ENCODE measurements at places on chromosomes 6 and 20.

GRCh38 chr6:28000351-28001045 lies 43.5 kb downstream of the OR2B6 start:
- DNase-seq = no peak

DNA sequence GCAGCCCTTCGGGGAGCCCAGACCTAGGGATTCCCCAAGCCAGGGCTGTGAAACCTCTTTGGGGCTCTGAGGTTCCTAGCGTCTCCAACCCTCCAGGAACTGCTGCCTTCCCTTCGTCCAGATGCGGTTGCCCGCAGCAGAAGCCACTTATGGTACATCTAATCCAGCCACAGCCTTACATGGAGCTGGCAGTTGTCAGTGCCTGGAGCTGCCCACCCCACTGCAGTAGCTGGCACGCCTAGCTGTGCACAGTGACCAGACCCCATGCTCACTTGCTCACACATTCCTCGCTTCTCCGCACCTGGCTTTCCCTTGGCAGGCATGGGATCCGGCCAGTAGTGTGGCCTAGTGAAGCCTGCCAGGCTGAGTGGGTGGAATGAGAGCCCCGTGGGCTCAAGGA lies 547.6 kb downstream of the TBC1D32 start:
- DNase-seq = no peak

GRCh38 chr6:52077180-52077884 lies 10.1 kb downstream of the PKHD1 start:
- DNase-seq = no peak

GRCh38 chr6:151811081-151811480 lies 3.6 kb downstream of the ESR1 start:
- no peak for DNase-seq

DNA sequence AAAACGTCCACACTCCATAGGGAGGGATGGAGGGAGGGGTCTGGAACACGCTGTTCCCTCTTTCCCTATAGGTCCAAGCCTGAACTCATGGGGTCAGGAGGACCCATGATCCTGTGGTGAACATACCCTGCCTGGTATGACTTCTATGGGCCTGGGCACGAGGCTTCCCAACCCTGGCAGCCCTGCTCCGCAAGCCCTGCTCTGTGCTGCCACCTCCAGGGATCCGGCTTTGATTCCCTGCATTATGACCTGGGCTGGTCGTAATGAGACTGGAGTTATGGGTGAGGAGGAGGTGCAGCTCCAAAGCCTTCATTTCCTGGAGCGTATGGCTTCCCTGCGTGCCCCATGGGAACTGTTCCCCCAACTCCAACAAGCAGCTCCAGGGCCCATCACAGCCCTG lies 54.9 kb downstream of the CDH22 start:
- DNase-seq = no peak

DNA sequence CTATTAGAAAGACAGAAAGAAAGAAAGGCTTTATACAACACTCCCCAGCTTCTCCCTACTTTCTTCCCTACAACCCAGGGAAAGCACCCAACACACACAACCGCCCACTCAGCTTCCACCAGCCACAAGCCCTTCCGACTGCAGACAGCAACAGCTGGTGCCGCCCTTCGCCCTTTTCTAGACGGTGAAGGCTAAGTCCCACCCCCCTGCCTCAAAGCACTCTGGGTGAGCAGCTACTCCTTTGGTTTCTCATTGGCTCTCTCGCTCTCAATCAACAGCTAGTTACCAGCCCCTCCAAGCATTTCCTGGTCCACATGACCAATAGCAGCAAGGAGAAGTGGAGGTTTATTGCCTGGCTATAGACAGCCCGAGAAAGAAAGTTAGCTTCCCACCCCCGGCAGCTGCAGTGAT lies 230.1 kb upstream of the MOCS1 start:
- DNase-seq = no peak

- DNase-seq = peak; percentile 4
These were observed 120.9 kb upstream of the IRAK1BP1 start for GRCh38 chr6:78746457-78746856.

- DNase-seq = no peak
These were observed 4.1 kb downstream of the LINC00237 start for GRCh38 chr20:21101932-21102575.

DNA sequence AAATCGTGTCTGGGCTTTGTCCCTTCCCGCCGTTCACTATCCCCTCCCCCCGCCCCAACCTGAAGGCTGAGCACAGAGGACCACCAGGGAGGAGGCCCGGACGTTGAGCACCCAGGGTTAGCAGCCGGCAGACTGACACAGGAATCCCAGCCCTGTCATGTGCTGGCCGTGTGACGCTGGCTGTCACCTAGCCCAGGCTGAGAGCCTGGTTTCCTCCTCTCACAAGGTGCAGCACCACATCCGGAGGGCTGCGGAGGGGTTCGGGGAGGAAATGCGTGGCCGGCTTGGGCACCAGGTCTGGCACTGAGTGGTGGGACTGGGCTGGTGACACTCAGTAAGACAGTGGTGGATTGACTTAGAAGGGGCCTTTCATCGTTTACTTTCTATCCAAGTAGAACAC lies 4.6 kb upstream of the LSM14B start:
- DNase-seq = no peak

DNA sequence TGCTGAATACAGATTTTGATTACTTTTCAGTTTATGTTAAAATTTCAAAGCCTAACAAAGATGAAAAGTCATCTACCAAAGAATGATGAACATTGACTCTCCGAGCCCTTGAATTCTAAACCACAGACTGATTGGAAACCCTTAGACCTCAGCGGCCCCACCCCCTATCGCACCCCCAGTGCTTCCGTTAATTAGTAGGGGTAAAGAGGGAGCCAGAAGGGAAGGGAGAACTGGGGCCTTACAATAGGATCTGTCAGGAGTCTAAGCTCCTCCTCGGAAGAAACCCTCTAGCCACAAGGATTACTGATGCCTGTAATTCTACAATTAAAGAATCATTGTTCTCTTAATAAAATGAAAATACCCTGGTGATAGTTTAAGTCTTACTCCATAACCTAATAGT lies 79.7 kb upstream of the JARID2 start:
- DNase-seq = no peak

DNA sequence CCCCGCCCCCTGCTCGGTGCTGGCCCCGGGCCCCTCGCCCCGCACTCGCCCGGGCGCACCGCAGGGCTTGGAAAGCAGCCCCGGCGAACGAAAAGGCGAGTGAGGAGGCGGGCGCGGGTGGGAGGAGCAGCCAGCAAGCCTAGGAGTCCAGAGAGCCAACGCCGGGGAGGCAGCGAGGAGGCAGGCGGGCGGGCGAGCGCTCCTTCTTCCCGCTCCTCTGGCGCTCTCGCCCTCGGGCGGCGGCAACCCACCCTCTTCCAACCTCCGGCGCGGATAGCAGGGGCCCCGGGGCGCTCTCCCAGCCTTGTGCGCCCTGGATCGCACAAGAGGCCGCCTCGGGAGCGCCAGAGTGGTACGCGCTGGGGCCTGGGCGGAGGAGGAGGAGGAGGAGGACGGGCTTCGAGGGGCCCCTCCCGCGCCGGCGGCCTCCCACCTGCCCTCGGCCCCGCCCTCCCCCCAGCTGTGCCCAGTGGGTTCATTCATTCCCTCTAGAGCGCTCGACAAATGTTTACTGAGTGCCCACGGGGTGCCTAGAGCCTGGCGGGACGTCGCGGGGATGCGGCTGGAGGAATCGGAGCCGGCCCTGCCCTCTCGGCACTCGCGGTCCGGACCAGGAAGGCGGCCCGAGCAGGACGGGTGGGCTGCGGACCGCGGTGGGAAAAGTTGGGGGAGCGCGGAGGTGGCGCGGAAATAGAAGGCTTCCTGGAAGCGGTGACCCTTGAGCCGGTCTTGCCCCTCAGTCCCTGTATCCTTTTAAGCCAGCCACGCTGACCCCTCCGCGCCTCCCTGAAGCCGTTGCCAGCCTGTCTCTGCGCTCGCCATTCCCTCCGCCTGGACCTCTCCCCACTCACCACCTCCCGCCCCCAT lies at the start of gene BMP7:
Gene BMP7 (minus strand): TSS at position 351 of the 867 bp plus-strand sequence. CDS start 519 bp downstream, outside the sequence.
- no peak for DNase-seq

GRCh38 chr20:12984069-12984765 lies 24.6 kb upstream of the SPTLC3 start:
- DNase-seq = no peak

- DNase-seq = peak; percentile 89
These were observed 58.4 kb downstream of the ANKEF1 start for GRCh38 chr20:10093087-10093591.

DNA sequence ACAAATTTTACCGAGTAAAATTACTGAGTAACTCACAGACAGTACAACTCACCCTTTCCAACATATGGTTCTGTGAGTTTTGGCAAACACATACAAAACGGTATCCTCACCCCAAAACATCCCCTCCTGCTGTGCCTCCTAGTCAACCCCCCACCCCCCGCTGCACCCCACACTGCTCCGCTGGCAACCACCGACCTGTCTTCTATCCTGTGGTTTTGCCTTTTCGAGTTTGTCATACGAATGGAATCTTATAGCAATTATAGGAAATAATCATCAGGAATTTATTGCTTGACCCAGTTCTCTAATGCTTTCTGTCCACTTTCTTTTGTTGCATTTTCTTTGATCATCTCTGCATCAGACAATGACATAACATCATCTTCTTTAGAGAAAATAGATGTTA lies 312.3 kb downstream of the KIF16B start:
- DNase-seq = peak; percentile 63

DNA sequence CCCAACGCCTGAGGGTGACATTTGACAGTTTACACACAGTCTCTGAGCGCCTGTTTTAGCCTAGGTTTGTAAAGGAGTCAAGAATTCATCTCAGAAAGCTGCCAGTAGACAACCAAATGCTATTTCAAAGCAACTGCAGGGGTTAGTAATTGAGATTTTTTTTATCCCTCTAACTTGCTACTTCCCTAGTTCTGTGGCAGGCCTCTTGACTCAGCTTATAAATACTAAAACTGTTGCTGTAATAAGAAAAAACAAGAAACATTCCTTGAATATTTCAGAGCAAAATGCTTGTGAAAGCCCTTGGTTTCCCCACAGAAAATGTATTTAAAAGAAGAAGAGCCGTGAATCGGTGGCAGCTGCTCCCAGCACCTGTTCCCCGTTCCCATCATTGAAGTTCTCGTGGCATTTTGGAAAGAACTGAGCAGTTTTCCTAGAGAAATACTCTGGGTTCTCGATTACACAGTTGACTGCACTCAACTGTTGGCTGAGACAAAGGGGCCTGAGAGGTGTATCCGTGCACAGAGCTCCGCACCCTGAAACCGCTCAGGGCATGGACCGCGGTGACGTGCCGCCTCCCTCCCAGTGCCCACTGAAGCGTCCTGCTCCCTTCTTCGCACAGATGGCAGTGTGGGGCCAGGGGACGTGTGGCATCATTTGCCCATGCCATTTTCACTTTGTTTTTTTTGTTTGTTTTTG lies 20.9 kb downstream of the DLL1 start:
- no peak for DNase-seq

DNA sequence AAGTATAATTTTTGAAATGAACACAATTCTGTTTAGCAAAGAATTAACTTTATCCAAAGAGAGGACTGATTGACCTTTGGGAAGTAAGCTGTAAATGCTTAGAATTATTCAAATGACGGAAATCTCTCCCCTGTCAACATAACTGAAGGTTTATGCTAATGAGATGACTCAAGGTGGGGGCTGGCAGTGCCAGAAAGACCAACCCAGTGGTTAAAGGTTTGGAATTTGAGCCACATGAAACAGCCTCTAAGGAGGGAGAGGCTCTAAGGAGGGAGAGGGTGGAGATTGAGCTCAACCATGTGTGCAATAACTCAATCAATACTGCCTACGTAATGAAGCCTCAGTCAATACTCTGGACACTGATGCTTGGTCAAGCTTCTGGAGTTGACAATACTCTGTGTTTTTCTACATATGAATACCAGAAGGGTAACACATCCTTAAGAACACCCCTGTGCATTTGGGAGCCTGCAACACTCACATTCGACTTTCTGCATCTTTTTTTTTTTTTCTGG lies 123.4 kb upstream of the TENT5A start:
- DNase-seq = no peak

DNA sequence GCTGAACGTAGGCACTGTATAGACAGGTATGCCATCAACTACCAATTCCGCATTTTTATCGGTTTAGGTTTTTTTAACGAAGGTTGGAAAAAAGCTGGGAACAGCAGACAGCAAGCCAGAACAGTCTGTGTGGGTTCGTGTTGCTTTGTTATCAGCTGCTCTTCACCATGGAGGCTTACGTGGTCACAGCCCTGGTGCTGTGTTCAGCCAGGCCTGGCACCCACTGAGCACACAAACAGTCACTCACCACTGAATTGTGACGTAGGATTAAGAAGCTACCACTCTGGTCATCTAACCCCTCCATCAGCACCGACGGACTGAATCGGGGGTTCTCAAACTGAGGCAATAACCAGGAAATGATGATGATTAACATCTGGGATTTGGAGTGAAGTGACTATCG lies 13.2 kb downstream of the FAM210B start:
- no peak for DNase-seq

- no peak for DNase-seq
These were observed 4.8 kb upstream of the ADGB start for GRCh38 chr6:146593986-146594385.

- peak; percentile 71 for DNase-seq
These were observed 45.8 kb downstream of the TM9SF4 start for GRCh38 chr20:32155017-32155981.

DNA sequence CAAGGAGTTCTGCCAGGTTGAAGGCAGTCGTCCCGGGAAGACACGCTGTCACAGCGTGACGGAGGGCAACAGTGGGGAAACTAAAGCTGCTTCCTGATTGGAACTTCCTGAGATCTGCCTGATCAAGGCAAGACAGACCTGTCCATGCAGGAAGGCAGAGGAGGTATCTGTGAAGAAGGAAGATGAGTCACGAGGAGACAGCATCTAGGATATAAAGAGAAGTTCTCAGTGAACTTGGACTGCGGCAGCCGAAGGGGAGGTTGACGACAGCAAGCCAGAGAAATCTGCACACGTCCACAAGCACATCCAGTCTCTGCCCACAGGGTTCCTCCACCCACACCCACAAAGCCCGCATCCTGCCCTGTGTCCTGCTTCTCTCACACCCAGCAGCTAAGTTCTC lies 38.6 kb downstream of the PREP start:
- DNase-seq = no peak

DNA sequence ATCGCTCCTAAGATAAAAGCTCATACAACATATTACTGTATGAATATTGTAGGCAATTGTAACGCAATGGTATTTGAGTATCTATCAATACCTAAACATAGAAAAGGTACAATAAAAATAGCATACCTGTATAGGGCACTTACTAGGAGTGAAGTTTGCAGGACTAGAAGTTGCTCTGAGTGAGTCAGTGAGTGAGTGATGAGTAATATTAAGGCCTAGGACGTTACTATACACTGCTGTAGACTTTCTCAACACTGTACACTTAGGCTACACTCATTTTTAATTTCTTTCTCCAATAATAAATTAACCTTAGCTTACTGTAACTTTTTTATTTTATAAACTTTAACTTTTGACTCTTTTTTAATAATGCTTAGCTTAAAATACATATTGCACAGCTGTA lies 546.9 kb downstream of the HACE1 start:
- DNase-seq = no peak
